NCI-H187 (cell line): ENCODE measurements at places on chromosomes 5 and 9.

DNA sequence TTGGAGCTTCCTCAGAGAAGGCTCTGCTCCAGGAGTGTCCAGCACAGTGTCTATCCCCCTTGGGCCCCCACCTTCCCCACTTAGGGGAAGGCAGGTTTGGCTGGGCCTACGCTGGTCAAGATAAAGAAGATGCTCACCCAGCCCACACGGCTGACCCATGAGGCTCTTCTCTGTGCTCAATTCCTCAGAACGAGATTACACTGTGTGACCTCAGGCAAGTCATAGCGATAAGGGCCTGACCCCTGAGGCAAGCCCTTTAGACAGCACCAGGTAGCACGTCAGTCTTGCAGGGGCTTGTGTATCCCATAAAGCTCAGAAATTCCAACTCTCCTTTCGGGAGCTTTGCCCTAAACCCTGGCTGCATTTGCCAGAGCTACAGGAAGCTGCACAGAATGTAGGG, 32.6 kb downstream of the CORO2A start:
- DNase-seq, result no peak

- DNase-seq, result peak; percentile 28
Observed at GRCh38 chr9:129561594-129562281, 59.2 kb downstream of the C9orf50 start.

DNA sequence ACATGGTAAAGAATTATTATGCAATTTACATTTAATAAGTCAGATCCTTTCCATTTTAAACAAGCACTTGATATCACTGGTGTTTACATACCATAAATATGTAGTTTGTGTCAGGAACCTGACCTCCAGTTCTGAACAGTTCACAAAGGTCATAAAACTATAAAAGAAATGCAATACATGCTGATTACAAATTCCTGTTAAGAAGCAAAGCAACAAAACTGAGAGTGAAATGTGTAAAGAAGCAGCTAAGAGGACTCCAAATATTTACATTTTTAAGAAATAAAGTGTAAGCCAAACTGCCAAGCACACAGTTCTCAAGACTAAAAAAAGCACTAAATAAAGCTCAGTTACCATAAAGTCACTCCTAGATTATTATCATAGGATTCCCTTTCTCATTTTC, 17.4 kb upstream of the SCAI start:
- no peak for DNase-seq

GRCh38 chr9:75106857-75107256, 18.5 kb downstream of the OSTF1 start:
- DNase-seq, result no peak

DNA sequence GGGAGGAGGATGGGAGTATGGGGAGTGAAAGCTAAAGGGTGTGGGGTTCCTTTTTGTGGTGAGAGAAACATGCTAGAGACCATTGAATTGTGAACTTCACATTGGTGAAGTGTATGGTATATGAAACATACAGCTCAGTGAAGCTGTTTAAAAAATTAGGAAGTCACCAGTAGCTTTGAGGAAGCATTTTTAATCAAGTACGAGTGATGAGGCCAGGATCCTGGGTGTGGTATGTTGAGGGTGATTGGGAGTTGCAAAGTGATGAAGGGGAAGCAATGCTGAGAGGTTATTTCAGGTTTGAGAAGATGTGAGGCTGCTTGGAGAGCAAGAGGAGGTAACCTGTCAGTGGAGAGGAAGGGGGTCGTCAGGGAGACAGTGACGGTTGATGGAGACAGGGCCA, 22.7 kb upstream of the CLK4 start:
- no peak for DNase-seq

DNA sequence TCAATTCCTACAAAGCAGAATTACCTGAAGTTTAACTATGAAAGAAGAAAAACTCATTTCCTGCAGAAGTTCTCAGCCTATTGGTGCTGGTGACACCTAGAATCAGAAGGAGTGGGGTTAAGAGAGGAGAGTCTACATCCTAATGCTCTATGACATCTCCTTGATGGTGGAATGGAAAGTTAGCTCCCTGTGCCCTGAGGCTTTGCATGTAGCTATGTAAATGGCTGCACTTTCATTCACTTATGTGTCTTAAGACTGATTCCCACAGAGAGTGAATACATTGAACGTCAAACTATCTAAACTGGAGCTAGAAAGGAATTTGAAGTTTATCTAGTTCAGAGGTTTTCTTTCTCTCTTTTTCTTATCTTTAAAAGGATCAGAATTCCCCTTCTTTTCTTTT, 52.1 kb upstream of the ADRB2 start:
- no peak for DNase-seq

- DNase-seq, result no peak
Observed at GRCh38 chr9:80028501-80028900, 456.7 kb downstream of the TLE4 start.

DNA sequence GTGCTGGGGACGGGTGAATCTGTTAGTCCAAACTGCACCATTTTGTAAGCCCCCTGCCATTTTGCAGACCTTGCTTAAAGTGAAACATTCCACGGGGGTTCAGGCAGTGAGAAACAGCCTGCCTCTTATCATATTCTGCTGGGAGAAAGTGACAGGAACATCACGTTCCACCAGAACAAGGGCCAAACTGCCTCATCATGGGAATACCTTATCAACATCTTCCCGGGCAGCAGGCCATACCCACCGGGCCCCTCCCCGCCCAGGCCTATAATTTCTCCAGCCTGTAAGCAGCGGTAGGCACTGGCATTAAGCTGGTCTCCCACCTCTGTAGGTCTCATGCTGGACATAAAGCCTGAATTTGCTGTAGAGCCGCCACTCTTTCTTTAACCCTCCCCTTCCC, 1.5 kb upstream of the CFAP77 start:
- no peak for DNase-seq

DNA sequence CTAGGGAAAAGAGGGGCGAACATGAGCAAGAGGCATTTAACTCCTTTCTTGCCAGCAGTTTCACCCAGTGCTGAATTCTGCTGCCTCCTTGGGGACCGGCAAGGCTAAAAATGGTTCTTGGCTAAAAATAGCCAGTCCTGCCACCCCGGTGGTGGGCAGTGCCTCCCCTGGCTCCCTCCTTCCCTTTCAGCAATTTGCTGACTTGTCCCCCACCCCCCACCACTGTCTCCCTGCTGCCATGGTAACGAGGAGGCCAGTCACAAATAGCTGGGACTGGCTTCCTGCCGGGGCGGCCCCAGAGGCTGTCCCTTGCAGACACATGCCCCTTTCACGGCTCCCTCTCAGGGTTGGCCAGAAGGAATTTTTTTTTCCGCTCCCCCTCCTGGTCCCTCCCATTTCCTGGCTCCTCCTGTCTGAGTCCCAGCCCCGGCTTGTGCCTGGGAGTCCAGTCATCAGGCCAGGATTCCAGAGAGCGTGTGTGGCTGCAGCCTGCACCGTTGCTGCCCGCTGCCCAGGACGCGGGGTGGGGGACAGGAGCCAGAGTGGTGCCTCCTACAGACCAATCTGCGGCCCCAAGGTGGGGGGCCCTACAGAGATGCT, 130.3 kb downstream of the RGS3 start:
- DNase-seq, result no peak

DNA sequence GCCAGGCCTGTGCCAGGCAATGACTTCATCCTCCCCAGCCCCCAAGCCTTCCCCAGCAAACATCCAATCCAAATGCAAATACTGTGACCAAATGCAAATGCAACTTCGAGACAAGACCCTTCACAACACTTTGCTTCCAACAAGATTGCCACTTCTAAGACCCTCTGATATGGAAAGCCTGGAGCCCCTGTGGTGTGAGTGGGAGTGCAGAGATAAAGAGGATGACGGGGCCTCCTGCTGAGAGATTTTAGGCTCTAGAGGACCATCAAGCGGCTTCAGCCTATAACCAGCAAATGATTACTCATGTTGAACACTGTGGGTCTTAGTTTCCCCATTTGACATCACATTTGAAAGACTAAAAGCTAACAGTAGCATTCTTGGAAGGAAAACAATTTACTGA, 46.6 kb upstream of the GABRP start:
- no peak for DNase-seq

DNA sequence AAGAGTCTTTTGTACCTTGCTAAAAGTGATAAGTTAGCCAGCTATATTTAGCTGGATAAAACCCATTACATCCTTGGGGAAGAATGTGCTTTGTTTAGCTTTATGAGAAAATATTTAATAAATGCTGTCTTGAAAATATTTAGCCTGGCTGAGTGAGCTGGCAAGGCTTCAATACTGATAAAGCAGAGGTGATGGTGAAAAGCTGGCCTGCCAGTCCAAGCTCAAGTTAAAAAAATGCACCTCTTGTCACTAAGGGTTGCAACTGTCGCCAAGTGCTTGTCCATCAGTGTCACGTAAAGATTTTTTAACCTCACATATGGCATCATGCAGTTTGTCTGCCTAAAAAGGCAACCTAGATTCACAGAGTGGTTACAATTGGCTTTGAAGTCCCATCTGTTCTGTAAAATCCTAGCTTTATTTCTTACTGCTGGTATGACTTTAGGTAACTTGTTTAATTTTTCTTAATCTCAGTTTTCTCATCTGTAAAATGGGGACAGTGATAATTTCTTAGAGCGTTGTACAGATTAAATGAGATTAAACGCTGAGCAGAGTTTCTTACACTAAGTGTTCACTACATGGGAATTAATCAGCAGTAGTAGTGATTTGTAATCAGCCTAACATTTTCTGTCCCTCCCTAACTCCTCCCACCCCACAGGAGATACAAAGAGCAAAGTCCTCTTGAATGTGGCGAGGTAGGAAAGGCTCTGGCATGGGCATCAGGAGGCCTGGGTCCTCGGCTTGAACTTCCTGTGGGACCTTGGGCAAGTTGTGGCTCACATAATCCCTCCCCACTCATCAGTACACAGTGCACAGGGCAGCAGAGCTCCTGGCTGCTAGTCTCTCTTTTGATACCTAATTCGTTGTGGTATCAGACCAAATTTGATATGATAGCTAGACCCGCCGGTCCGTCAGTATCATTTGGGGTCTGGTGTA, 48.7 kb downstream of the PIK3R1 start:
- DNase-seq, result no peak

GRCh38 chr5:31197183-31197582, 3.7 kb downstream of the CDH6 start:
- no peak for DNase-seq

DNA sequence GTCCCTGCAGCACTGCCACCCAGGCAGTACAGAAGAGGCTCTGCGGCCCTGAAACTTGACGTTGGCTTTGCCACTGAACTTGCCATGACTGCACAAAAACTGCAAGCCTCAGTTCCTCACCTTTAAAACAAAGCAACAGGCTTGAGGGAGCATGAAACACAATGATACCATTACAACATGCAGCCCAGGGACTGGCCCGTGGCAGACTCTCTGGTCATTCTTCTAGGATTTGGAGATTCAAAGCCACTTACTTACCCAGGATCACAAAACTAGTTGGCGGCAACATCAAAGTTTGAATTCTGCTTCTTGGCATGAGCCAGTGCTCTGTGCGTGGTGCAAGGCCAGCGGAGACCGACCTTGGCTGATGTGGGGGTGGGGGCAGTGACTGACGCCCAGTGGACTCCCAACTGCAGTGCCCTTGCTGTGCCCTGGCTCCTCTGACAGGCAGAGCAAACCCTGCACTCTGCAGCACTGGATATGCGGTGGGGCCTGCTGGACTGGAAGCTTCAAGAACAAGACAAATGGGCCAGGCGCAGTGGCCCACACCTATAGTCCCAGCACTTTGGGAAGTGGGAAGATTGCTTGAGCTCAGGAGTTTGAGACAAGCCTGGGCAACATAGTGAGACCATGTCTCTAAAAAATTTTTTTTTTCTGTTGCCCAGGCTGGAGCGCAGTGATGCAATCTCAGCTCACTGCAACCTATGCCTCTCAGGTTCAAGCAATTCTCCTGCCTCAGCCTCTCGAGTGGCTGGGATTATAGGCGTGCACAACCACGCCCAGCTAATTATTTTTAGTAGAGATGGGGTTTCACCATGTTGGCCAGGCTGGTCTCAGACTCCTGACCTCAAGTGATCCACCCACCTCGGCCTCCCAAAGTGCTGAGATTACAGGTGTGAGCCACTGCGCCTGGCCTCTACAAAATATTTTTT, 18.9 kb downstream of the SQSTM1 start:
- no peak for DNase-seq

- no peak for DNase-seq
Observed at GRCh38 chr9:4489919-4490704, at the start of gene SLC1A1. TSS of gene SLC1A1 (plus strand) at chr9:4490468. CDS start at chr9:4490680, 212 bp downstream.

GRCh38 chr9:100474082-100474923, 1.4 kb downstream of the TMEFF1 start:
- DNase-seq, result no peak

- no peak for DNase-seq
Observed at GRCh38 chr9:109966643-109967368, 186.8 kb downstream of the PALM2AKAP2 start.

- peak; percentile 78 for DNase-seq
Observed at GRCh38 chr5:180816608-180817534, 14.3 kb upstream of the MGAT1 start.

GRCh38 chr5:39074017-39074814, at the start of gene RICTOR:
TSS of gene RICTOR (minus strand) at chr5:39074399. CDS start at chr5:39074377, 22 bp downstream.
- peak; percentile 81 for DNase-seq

GRCh38 chr9:133496861-133497842, 18.3 kb upstream of the SLC2A6 start:
- DNase-seq, result no peak

DNA sequence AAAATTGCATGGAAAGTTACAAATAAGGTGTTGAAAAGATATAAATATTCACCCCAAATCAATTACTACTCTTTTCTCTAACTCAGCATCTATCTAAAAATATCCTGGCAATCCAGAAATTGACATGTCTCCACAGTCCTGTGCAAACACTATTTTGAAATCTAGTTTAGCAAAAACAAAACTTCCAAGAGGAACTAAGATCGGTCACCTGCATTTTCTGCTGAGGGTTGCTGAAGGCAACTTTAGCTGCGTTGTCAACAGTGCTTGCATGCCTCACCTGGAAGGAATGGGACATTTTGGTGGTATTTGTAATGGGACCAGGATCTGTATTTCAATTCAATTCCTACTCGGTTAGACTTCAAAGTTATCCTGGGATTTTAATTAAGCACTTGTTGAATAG, 398.3 kb downstream of the NTRK2 start:
- no peak for DNase-seq

DNA sequence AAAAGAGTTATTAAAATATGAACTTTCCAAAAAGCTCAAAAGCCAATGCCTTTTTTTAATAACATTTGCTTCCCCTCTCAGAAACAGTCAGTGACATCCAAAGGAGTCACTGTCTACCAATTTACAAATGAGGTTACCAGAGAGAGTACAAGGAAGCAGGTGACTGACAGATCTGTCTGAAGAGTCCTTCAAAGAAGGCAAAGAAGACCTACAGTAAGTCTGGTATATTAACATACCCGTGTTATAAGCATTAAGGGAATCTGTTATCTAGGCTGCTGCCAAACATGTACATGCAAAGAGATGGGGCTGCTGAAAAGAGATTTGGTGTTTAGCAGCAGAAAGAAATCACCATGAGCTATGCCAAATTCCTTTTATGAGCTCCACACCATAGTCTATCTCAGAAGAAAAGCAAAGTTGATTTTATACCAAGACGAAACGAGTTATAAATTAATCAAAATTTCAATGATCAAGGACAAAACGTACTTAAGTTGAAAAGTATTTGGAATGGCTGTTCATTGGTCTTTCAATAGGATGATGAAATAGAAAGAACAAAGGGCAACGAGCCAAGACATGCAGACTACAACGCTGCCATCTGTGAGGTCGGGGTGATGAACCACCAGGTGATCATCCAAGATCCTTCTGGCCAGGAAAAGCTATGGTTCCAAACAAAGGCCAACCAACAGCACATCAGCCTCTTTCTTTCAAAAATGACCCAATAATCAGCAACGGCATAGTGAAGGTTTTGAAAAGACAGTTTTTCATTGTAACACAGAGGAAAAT, 8.1 kb downstream of the PRELID2 start:
- DNase-seq, result no peak
